ENCODE measurements at places on chromosomes 11 and 22.

DNA sequence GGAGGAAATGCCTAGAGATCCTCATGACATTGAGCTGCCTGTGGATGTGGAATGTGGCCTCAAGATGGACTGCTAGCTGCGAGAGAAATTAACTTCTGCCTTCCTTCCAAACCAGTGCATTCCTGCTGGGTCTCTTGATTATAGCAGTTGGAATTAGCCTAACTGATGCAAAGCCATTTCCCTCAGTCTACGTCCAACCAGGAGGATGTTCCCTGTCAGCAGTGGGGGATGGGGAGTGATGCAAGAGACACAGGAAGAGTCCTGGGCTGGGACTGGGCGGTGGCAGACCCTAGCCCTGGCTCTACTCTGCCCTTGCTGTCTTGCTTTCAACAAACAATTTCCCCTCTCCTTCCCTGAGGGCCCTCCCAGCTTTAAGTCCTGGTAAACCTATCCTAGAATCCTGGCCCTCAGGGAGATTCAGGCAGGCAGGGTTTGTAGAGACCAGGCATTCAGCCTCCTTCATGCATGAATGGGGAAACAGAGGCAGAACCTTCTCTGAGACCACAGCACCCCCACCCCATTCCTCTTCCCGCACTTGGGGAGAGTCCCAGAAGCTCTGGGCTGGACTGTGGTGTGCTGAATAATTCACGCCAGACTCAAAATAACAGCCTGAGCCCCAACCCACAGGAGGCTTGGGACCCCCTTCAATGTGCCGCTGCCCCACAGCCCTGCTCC is 17.0 kb downstream of the C11orf96 start:
- no peak for DNase-seq

DNA sequence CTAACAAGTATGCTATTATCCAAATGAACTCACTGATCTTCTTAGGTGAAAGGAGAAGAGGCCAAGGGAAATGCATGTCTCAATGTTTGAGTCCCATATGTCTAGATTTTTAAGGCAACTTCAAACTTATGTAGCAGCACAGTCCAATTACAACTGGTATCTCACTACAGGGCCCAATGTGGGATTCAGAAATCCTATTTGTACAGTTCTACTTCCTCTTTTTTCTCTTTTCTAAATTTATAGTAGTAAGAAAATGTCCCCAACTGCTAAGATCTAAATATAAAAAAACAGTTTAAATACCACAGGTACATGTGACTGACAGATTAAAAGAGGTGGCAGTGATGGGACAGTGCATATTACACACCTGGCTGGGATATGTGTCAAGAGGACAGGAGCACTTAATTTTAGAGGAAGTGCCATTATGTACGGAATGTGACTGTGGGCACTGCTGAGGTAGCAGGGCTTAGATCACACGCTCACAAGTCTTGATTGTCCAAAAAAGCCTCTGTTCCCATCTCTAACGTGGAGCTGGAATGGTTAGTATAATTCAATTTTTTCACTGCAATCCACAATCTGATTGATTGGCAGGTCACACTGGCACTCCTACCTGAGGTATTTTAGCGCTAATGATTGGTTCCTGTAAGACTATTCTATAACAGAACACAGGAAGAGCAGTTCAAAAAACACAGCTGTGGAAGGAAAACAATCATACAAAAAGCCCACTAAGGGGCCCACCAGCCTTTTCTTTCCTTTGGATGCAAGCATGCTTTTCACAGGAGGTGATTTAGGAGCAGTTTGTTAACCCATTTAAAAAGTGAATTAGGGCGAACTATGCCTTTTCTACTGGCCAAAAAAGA is 34.6 kb downstream of the APOL5 start:
- no peak for DNase-seq

GRCh38 chr11:26632691-26633159 is 60.7 kb upstream of the MUC15 start:
- DNase-seq = no peak

DNA sequence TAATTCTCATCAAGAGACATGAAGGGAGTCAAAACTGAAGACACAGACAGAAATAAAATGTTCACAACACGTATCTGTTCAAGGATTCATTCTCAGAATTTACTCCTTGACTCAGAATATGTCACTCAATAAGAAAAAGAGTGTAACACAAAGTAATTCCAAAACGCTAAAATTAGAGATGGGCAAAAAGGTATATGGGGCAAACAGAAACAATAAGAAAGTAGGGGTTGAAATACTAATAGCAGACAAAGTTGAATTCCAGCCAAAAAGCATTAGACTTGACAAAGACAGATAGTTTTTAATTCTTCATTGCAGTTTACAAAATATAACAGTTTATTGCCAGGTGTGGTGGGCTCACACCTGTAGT is 26.7 kb downstream of the GNB1L start:
- DNase-seq = no peak

DNA sequence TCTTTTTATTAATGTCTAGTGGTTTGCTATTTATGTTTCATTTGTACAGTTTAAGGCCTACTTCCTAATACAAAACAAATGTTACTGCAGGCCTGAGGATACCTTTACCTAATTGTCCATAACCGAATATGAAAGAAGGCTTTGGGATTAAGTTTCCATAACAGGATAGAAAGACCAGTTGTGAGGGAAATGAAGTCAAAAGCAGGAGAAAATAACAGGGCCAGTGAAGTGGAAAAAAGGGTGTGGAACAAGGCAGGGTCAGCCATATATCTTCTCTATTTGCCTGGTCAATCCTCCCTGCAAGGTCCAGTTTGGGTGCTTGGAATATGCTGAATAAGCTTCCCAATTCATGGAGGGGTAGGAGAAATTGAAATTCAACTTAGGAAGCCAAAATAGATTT is 211.5 kb downstream of the SWAP70 start:
- no peak for DNase-seq

Measured in foreskin melanocyte (primary cell).